NCI-H1417 treated with DMSO at 0.1 percent for 48 hours (cell line): ENCODE measurements at places on chromosomes 12 and 14.

GRCh38 chr12:586318-587071, 76.8 kb downstream of the NINJ2 start:
- no peak for DNase-seq

GRCh38 chr12:25929142-25929541, 29.3 kb upstream of the RASSF8 start:
- no peak for DNase-seq

DNA sequence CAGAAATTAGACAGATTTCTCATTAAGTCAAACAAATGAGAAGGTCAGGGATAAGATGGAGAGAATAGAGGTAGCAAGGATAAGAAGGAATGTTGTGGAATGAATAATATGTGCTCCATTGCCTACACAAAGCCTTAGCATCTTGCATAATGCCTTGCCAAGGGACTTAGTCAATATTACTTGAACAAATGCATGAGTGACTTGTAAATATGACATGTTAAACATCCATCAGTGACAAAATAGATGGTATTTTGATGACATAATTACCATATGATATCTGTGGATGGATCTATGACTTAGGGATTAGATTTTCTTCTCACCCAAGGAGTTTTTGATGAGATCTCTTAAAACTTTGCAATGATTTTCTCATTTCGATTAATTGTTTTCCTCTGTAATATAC, 194.1 kb upstream of the RASSF8 start:
- DNase-seq, result no peak

DNA sequence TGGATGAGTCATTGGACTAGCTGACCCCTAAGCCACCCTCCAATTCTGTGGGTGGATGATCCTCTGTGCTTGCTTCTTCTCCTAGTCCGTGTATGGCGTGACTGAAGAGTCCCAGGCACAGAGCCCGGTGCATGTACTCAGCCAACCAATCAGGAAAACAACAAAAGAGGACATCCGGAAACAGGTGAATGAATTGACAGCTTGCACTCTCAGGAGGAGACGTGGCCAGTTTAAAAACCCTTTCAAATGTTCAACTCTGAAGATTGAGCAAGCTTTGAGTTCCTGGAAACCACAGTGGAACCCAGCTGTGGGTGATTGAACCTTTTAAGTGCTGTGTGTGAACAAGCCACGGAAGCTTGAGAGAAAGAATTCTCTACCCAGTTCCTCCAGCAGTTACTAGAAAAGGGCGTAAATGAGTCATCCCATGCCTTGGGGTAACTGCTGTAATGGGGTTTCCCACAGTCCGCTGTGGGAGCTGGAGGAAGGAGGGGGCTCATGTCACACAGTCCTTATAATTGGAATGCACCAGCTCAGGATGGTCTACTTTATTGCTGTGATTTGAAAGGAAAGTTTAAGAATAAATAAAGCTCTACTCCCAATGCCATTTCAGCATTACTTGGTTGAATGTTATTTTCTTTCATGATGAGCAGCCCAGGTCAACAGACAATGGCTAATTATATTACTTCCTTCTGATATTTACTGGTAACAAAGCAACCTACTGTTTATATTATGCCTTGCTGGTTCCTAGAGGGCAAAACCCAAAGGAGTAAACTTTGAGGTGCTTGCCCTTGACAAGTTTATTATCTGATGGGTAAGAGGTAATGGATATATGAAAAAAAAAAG, 417.0 kb downstream of the DPF3 start:
- DNase-seq, result no peak

GRCh38 chr12:96205908-96206307, 11.7 kb downstream of the ELK3 start:
- no peak for DNase-seq

GRCh38 chr12:23775208-23775607, 174.3 kb downstream of the SOX5 start:
- DNase-seq, result no peak

GRCh38 chr12:95402096-95402495, 71.9 kb upstream of the METAP2 start:
- no peak for DNase-seq

DNA sequence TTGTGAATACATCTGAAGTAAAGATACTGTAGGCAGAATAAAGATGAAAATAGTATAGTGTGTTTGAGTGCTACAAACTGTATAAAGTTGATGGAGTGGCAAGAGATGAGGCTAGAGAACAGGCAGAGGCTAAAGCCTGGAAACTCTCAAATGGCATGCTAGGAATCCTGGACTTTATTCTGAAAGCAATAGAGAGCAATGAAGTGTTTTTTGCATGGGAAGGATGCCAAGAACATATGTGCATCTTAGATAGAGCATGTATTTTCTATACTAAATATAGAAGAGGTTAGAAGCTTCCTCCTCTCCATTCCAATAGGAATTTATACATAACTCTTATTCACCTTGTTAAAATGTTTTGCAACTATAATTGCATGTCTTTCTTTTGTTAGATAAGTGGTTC, 86.3 kb upstream of the TMTC2 start:
- DNase-seq, result no peak

GRCh38 chr14:75753696-75754095, 92.7 kb downstream of the TTLL5 start:
- no peak for DNase-seq

GRCh38 chr12:62670986-62671720, 204.5 kb downstream of the MON2 start:
- DNase-seq, result no peak

- no peak for DNase-seq
Observed at GRCh38 chr14:49984424-49984823, 91.5 kb downstream of the ARF6 start.

- DNase-seq, result no peak
Observed at GRCh38 chr12:53989227-53990113, 4.5 kb downstream of the HOXC10 start.

GRCh38 chr14:55329999-55330710, 58.9 kb downstream of the FBXO34 start:
- no peak for DNase-seq

DNA sequence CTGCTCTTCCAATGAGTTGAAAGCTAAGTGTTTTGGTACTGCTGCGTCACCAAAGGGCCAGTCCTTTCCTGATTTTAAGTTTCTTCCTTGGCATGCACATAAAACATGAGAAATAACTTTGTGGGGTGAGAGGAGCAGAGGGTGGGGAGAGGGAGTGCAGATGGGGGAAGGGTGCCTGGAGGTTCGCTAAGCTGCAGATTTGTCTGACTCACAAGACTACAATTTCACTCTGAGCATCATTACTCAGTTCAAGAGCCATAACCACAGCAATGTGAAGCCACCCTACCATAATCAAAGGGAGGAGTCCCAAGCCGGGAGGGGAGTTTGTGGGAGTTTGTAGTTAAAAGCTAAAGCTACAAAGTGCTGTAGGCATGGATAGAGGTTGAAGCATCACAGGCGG, 136.1 kb downstream of the ANO2 start:
- no peak for DNase-seq

- DNase-seq, result no peak
Observed at GRCh38 chr12:62484233-62484632, 17.6 kb downstream of the MON2 start.

DNA sequence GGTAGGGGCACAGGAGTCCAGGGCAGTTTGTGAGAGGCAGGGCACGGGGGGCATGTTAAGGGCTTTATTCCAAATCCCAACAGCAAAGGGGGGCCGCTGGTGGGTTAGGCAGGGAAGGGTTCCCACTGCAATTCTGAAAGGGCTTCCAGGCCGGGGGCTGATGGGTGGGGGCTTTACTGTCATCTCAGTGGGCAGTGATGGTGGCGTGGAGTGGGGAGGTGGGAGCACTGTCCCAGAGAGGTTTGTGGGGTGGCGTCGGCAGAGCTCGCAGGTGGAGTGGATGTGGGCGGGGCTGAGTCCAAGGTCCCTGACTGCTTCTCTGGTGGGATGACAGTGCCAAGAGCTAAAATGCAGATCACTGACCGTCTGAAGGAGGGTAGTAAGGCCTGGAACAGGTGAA, 121.6 kb upstream of the EVL start:
- DNase-seq, result no peak

- DNase-seq, result no peak
Observed at GRCh38 chr12:32214723-32215122, 108.1 kb downstream of the BICD1 start.

DNA sequence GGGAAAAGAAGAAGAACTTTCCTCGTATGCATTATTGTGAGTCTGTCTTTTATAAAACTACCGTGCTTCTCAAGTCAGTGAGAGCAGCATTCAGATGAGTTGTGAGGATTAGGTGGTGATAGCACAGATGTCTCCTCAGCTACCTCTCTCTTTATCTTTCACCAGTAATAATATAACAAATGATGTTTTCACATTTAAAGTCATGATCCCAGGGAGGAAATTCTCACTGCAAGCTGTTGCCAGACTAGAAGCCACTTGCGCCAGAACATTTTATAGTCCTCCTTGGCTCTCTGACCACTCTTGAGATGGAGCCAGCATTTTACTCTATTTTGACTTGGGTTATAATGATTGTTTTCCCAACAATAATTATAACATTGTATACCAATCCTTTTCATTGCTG, 443.1 kb downstream of the AEBP2 start:
- DNase-seq, result no peak

- DNase-seq, result no peak
Observed at GRCh38 chr14:42734041-42734440, 1127.4 kb downstream of the LRFN5 start.

DNA sequence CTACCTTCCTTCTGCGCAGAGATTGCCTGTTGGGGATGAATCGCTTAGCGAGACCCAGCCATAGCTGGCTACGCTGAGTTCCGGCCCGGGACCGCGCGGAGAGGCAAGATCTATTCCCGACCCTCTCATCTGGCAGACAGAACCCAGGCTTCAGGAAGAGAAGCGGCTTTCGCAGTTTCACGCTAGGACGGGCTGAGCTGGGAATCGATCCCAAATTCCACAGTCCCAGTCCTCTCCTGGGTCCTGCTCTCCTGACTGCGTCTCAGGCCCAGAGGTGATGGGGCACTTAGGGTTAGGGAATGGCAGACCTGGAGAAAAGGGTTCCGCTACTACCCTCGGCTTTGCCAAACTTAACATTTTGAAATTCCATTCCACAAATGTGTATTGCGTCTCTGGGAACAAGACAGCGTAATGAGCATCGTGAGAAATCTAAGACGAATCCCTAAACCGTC, 2.8 kb downstream of the PTPN21 start:
- no peak for DNase-seq

- no peak for DNase-seq
Observed at GRCh38 chr12:70849265-70849960, 71.1 kb downstream of the PTPRR start.

- no peak for DNase-seq
Observed at GRCh38 chr14:67071506-67071905, 117.7 kb upstream of the GARIN2 start.

GRCh38 chr12:68957273-68957672, 24.3 kb upstream of the CPM start:
- DNase-seq, result no peak

- peak; percentile 45 for DNase-seq
Observed at GRCh38 chr12:27998658-27999057, 26.1 kb upstream of the PTHLH start.

DNA sequence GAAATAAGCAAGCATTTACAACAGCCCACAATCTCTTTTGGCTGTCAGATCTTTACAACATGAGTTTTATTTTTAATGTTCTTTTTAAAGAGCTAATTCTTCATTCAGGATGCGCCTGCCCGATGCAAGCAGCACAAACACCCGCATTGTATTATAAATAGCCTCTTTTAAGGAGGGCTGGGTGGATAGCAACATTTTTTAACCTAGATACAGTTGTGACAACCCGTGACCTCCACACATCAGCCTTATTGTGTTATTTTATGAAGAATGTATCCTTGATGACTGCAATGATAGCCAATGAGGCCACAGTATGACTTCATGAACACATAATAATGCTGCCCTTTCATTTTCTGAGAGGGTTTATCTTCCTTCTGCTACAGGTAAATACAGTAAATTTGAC, 173.7 kb downstream of the FOXN3 start:
- DNase-seq, result no peak

- no peak for DNase-seq
Observed at GRCh38 chr14:54133896-54134295, 177.3 kb upstream of the BMP4 start.

GRCh38 chr12:3791256-3791874, 38.5 kb upstream of the CRACR2A start:
- DNase-seq, result no peak

GRCh38 chr14:34013721-34014060, 62.8 kb upstream of the EGLN3 start:
- DNase-seq, result no peak

DNA sequence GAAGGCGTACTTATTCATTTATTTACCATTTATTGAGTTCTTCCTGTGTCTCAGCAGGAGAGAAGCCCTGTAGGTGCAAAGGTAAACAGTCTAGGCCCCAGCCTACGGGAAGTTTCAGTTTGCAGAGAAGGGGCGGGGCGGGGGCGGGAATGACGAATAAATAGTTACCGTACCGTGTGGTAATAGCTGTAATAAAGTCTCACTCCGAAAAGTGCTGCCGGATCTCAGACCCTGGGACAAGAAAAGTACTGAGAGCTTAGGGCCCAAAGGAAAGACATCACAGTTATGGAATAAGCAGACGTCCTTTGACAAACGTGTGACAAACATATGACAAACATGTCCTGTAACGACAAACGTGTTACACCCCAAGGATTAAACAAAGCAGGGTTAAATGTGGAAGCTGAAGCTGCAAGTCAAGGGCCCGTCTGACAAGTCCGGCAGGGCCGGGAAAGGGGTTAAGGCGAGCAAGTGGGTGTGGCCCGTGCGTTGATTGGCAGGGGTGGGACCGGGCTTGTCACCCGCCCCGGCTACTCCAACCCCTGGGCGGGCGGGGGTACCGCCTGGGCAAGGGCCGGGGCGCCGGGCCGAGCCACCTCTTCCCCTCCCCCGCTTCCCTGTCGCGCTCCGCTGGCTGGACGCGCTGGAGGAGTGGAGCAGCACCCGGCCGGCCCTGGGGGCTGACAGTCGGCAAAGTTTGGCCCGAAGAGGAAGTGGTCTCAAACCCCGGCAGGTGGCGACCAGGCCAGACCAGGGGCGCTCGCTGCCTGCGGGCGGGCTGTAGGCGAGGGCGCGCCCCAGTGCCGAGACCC, at the start of gene LRP10:
LRP10 (plus strand) TSS at position 517 of the 809 bp plus-strand sequence. CDS start 564 bp downstream, outside the sequence.
- DNase-seq, result peak; percentile 24

GRCh38 chr14:35339761-35340406, 47.7 kb downstream of the PSMA6 start:
- DNase-seq, result no peak

- DNase-seq, result no peak
Observed at GRCh38 chr12:31729705-31730104, 884 bp upstream of the AMN1 start.

DNA sequence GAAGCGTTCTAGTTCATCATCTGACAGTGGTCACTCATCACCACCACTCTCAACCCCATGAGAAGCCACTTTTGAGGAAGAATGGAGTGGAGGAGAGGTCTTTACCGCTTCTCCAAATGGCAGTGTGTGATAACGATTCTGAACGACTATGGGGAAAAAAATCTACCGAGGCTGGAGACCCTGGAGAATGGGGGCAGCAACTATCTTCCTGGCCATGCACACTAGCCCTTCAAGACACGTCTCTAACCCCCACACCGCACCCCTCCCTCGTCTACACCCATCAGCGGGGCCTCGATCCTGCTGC, 365 bp downstream of the ING4 start:
- no peak for DNase-seq
